ENCODE measurements at places on chromosomes 4 and X.

- no peak for DNase-seq
Measured at GRCh38 chrX:68868902-68869800, 40.3 kb downstream of the EFNB1 start.

DNA sequence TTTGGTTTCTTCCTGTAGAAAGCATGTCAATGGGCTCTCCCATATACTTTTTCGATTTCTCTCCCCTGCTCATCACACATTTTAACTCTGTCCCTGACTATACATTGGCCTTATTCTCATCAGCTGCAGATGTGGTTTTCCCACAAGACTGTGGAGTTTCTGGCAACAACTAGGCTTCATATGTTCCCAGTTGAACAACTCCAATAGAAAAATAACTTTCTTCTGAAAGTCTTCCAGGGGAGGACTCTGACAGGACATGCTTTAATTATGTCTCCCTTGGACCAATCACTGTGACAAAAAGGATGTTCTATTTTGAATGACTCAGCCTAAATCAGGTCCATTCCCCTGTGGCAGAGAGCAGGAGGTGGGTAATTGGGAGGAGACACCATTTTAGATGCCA lies 28.1 kb downstream of the SPANXC start:
- no peak for DNase-seq

DNA sequence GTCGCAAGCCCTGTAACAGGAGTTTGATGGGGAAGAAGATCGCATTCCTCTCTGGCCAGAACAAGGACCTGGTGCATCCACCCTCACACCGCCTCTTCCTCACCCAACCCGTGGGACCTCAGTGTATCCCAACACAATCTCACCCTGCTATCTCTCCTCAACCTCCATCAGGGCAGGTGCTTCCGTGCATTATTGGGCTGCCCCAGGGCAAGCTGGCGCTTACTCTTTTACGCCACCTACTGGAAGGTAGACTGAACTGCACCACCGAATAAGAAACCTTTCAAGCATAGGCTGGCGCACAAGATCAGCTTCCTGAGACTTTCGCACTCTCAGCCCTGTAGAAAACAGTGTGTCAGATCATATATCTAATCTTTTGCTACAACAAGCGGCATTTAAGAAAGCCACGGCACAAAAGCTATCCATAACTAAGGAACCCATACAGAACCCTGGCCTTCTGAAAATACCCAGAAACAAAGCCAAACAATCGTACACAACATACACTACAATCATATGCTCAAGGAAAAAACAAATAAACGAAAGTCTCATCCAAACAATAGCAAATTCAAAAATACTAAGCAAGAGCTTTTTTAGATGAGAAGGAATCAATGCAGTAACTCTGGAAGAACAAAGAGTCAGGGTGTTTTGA lies 209.3 kb downstream of the UGT8 start:
- DNase-seq = peak; percentile 64

GRCh38 chr4:170758988-170759387 lies 669.2 kb upstream of the AADAT start:
- no peak for DNase-seq

DNA sequence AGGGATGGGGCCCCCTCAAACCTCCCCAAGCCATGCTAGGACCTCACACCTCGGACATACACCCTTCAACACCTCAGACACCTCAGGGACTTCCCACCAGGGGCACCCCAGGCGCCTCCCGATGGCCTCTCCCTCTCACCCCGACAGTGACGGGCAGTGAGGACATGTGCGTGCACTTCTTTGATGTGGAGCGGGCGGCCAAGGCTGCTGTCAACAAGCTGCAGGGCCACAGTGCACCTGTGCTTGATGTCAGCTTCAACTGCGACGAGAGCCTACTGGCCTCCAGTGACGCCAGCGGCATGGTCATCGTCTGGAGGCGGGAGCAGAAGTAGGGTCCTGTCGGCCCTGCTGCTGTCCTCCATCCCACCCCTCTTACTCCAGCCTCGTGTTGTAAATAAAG lies 7.4 kb downstream of the WDR13 start:
- no peak for DNase-seq

DNA sequence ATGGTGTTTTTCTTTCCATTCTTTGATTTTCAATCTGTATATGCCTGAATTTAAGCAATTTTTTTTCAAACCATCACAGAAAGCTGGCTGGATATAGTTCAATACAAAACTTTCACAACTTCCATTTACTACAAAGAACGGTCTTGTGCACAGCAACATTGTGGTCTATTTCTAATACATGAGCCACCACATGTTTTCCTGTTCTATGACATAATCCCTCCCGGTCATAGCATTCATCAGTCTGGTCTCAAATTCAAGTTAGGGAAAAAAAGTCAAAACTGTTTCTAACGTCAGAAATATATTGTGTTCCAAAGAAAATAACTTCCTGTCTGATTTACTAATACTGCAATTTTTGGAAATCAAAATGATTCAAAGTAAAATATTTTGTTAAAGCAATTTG lies 7.5 kb upstream of the CXCL6 start:
- DNase-seq = no peak

DNA sequence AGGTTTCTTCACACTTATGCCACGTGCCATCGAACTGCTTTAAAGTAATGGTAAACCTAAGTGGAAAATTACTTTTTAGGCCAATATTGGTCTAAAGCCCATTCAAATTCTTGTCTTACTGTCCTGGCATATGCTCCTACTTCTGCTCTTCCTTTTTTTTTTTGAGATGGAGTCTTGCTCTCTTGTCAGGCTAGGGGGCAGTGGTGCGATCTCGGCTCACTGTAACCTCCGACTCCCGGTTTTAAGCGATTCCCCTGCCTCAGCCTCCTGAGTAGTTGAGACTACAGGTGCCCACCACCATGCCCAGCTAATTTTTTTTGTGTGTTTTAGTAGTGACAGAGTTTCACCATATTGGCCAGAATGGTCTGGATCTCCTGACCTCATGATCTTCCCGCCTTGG lies 129.0 kb upstream of the TECRL start:
- no peak for DNase-seq

DNA sequence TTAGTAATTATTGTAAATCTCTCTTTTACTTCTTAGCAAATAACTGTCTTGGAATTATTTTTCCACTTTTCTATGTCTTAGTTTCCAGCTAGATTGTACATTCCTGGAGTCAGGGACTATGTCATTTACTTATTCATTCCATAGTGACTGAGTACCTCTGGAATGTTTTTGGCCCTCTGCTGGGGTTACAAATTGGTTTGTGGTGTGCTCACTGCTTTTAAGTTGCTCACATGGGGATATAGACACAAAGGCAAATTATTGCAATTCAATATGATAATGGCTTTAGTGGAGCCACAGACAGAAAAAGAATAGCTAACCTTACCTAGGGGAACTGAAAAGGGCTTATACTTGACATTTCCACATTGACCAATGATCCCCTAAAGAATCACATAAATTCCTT lies 63.7 kb upstream of the PDGFRA start:
- DNase-seq = no peak

GRCh38 chrX:137482136-137482535 lies 83.8 kb upstream of the ZIC3 start:
- no peak for DNase-seq

DNA sequence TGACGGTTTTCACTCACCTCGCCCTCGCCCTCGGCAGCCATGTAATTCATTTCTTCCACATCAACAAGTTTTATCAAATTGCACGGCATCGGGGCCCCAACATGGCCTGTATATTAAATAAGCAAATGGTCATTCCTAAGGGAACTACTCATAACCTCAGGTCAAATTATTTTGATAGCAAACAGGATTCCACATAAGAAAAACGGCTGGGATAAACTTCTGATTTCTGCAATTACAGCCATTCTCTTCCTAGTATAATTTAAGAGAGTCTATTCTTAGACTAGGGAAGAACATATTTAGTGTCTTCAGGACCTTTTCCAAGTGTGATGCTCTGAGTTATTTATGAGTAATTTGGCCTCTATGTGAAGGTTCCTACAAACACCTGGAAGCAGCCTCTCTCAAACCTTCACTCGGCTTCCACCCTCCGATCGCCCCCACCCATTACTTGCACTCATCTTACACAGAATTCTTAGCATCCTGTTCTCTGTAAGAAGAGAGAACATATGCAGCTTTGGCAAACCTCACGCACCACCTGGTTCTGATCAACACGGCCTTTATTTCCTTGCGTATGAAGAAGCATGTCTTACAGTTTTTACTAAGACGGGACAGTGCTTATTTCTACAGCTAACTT lies 29.4 kb upstream of the CENPU start:
- DNase-seq = no peak

DNA sequence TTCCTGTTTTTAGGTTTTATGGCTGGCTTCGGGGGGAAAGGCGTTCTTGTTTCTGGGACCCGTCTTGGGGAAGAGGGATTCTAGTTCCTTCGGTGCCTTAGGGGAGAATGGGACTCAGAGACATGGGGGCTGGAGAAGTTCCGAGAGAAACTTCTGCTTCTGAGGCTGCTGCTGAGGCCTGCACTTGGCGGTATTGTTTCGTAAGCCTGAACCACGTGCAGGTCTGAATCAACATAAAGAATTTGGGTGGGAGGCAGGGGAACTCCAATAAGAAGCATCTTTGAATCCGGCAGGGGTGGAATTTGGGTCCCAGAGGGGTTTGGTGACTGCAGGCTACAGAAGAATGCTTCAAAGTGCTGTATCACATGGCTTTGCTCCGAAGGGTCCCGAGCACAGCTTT lies 15.1 kb downstream of the XG start:
- no peak for DNase-seq

- DNase-seq = no peak
Measured at GRCh38 chr4:102259081-102259480, 86.2 kb downstream of the SLC39A8 start.

- no peak for DNase-seq
Measured at GRCh38 chrX:120428309-120428708, 40.8 kb downstream of the LAMP2 start.

- no peak for DNase-seq
Measured at GRCh38 chr4:147596981-147597380, 20.2 kb upstream of the TMEM184C start.

All from activated CD4-positive, alpha-beta T cell treated with anti-CD3 and anti-CD28 coated beads, Interleukin-2, amount 50 U/mL, for 16 hours (primary cell).